ENCODE measurements at places on chromosomes 5 and 9. TPM values are rescaled to one million over a fixed set of nuclear protein-coding genes. Genes with fewer than 3 reads are reported as not detected.

DNA sequence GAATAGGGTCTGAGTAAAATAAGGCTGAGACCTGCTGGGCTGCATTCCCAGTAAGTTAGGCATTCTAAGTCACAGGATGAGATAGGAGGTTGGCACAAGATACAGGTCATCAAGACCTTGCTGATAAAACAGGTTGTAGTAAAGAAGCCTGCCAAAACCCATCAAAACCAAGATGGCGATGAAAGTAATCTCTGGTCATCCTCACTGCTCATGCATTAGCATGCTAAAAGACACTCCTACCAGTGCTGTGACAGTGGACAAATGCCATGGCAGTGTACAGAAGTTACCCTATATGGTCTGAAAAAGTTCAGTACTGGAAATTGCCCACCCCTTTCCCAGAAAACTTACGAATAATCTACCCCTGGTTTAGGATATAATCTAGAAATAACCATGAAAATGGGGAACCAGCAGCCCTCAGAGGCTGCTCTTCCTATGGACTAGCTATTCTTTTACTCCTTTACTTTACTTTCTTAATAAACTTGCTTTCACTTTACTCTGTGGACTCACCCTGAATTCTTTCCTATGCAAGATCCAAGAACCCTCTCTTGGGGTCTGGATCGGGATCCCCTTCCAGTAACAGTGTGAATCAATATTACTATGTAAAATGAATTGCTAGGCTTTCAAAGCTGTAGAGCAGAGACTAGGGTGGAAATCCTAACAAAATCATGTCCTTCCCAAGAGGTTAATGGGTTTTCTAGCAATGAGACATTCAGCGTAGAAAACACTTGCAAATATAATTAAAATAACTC, 257.8 kb downstream of the KIAA0825 start:
- no peak overlapping the region for H3K27ac ChIP-seq
- no peaks in the 10 kb centered on the region for H3K36me3 ChIP-seq
- no peaks in the 10 kb centered on the region for H3K27me3 ChIP-seq
- H3K4me1 ChIP-seq = no peaks in the 10 kb centered on the region
- DNase-seq = no peak

GRCh38 chr9:127366594-127366993, 30.4 kb upstream of the SLC2A8 start:
- H3K27me3 ChIP-seq = peaks cover 21% of the 10 kb centered on the region
- no peaks in the 10 kb centered on the region for H3K36me3 ChIP-seq
- no peak overlapping the region for H3K4me3 ChIP-seq
- H3K4me1 ChIP-seq = no peaks in the 10 kb centered on the region
- H3K27ac ChIP-seq = no peak overlapping the region

DNA sequence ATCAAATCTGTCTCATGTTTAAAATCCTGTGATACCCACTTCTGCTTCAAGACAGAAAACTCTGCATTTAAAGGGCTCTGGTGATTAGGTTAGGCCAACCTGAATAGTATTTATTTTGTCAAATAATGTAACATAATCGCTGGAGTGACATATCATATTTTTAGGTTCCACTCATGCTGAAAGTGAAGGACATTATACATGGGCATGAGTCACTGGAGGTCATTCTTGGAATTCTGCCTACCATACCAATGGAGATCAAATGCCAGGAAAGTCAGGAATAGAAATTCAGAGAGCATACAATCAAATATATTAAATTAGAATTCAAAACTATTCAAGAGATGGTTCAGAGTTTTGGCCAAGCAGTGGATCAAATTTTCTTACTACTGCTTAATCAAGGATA, 97.1 kb upstream of the PRSS3 start:
- no peak for DNase-seq
- H3K27ac ChIP-seq = no peak overlapping the region
- H3K4me1 ChIP-seq = no peaks in the 10 kb centered on the region
- peaks cover 47% of the 10 kb centered on the region for H3K27me3 ChIP-seq
- no peaks in the 10 kb centered on the region for H3K36me3 ChIP-seq
- H3K4me3 ChIP-seq = no peak overlapping the region

DNA sequence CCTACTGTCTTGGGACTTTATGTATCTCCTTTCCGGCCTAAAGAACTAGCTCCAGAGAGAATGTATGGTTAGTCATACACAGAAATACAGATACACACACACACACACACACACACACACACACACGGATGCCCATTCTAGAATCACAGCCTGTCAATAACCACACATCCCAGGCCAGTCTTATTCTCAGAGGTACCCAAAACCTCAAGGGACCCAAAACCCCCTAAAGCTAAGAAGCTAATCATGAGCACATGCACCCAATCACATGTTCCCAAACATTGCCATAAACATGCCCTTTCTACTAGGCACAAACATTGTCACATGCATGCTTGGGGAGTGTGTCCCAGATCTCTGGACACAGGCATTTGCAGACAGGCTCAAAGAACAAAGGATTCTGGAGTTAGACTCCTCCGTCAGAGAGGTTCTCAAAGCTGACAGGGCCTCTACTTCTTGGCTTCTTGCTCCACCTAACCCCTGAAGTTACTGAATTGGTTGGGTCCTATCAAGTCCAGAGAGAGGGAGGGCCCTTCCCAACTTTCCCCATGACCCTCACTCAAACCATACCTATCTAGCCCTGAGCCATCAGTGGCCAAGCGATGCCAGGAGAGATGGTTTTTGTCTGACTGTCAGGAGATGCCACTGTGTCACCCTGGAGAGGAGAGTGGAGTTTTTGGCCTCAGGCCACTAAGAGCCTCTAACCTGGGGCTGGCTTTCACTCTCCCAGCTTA, 78.7 kb downstream of the NRG2 start:
- H3K4me1 ChIP-seq = no peaks in the 10 kb centered on the region
- no peak for DNase-seq
- peaks cover 48% of the 10 kb centered on the region for H3K27me3 ChIP-seq
- H3K36me3 ChIP-seq = no peaks in the 10 kb centered on the region
- no peak overlapping the region for H3K27ac ChIP-seq

GRCh38 chr5:119631660-119632059, 2.3 kb downstream of the FAM170A start:
- no peak overlapping the region for H3K27ac ChIP-seq
- H3K4me3 ChIP-seq = no peak overlapping the region
- no peaks in the 10 kb centered on the region for H3K36me3 ChIP-seq

GRCh38 chr5:569868-570361, 42.2 kb upstream of the CEP72 start:
- peaks cover 6% of the 10 kb centered on the region for H3K4me1 ChIP-seq
- H3K27me3 ChIP-seq = peaks cover 34% of the 10 kb centered on the region
- peaks cover 4% of the 10 kb centered on the region for H3K36me3 ChIP-seq
- DNase-seq = no peak

- no peak overlapping the region for H3K27ac ChIP-seq
- DNase-seq = no peak
Measured at GRCh38 chr5:168842571-168843205, 263.5 kb upstream of the PANK3 start.

- H3K4me1 ChIP-seq = no peaks in the 10 kb centered on the region
- peaks cover 5% of the 10 kb centered on the region for H3K27me3 ChIP-seq
- DNase-seq = no peak
- no peaks in the 10 kb centered on the region for H3K36me3 ChIP-seq
- no peak overlapping the region for H3K4me3 ChIP-seq
Measured at GRCh38 chr9:127140842-127141675, 18.6 kb upstream of the ANGPTL2 start.

DNA sequence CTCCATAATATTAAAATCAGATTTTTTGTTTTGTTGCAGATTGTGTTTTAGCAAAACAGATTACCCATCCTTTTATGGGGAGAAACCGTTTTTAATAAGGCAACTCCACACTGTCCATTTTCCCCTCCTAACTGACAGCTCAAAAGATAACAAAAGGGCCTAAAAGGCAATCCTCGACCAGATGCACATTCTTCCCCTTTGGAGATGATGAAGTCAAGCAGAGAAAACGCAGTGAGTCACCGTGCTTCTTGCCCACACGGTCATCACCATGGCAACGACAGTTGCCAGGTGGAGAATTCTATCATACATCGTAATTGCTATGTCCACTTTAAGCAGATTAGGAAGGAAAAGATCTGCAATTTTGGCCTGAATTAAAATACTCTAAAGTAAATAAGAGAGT, 96.4 kb downstream of the DIRAS2 start:
- H3K4me1 ChIP-seq = no peaks in the 10 kb centered on the region
- H3K36me3 ChIP-seq = no peaks in the 10 kb centered on the region
- H3K27ac ChIP-seq = no peak overlapping the region
- peak; percentile 28 for DNase-seq
- H3K27me3 ChIP-seq = no peaks in the 10 kb centered on the region

- no peak for DNase-seq
- peaks cover 8% of the 10 kb centered on the region for H3K4me1 ChIP-seq
- H3K36me3 ChIP-seq = peaks cover 16% of the 10 kb centered on the region
- no peak overlapping the region for H3K4me3 ChIP-seq
- H3K27ac ChIP-seq = no peak overlapping the region
Measured at GRCh38 chr5:37730896-37731455, 108.9 kb downstream of the GDNF start.

DNA sequence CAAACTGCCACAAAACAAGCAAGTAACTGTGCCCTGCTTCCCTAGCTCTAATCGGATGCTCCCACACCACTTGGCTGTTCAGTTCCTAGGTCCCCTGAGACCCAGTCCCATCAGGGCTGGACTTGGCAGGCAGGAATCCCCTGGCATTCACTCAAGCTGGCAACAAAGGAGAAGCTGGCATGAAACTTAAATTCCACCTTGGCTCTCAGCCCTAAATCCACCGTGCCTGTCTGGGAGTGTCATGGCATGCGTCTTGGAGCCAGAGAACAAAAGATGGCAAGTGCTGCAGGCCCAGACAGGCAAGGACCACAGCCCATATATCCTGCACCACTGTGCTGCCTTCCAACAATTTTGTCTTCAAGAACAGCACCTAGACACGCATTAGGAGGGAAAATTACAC, 38.2 kb downstream of the ETF1 start:
- H3K27ac ChIP-seq = peak overlapping the region; percentile 34
- peaks cover 9% of the 10 kb centered on the region for H3K27me3 ChIP-seq

DNA sequence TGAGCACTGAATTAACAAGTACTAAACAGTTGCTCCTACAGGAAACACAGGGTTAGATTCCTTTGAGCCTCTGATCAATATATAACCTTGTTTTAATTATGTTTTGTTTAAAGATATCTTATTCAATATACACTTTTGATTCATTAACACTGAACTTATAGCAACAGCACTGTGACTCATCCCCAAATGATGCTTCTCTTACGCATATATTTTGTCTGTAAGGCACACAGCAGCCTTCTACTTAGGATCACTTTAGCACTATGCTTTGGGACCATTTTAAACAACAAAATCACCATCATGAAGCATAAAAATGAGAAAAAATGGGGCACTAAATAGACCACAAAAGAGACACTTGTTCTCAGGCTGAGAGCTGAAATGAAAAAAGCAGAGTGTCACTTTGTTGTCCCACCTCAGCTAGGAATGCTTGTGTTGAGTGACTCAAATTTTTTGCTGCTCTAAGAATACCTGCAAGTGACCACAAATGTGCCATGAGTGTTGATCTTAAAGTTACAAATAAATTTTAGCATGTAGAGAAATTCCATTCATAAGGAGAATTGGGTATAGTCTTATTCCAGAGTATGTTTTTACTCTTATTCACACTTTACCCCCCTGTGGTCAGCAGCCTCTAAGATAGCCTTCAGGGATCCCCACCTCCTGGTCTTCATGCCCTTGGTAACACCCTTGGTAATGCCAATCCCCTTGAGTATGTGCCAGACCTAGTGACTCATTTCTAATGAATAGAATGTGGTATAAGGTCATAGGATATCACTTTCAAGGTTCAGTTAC, 252.7 kb upstream of the IL12B start:
- H3K4me1 ChIP-seq = peaks cover 9% of the 10 kb centered on the region
- H3K36me3 ChIP-seq = no peaks in the 10 kb centered on the region
- no peak overlapping the region for H3K27ac ChIP-seq
- no peak overlapping the region for H3K4me3 ChIP-seq
- H3K27me3 ChIP-seq = peaks cover 14% of the 10 kb centered on the region

GRCh38 chr5:176817369-176817840, 7.0 kb downstream of the UNC5A start:
- DNase-seq = no peak
- peaks cover 64% of the 10 kb centered on the region for H3K27me3 ChIP-seq
- no peaks in the 10 kb centered on the region for H3K36me3 ChIP-seq

- peaks cover 1% of the 10 kb centered on the region for H3K27me3 ChIP-seq
- H3K27ac ChIP-seq = no peak overlapping the region
- peaks cover 4% of the 10 kb centered on the region for H3K36me3 ChIP-seq
- peaks cover 19% of the 10 kb centered on the region for H3K4me1 ChIP-seq
- DNase-seq = no peak
Measured at GRCh38 chr9:88678431-88678830, 143.5 kb downstream of the NXNL2 start.

- no peak overlapping the region for H3K4me3 ChIP-seq
- H3K36me3 ChIP-seq = peaks cover 37% of the 10 kb centered on the region
- peak overlapping the region; percentile 77 for H3K27ac ChIP-seq
- no peak for DNase-seq
- H3K4me1 ChIP-seq = peaks cover 52% of the 10 kb centered on the region
Measured at GRCh38 chr5:64971990-64972389, 203.3 kb downstream of the CWC27 start.

DNA sequence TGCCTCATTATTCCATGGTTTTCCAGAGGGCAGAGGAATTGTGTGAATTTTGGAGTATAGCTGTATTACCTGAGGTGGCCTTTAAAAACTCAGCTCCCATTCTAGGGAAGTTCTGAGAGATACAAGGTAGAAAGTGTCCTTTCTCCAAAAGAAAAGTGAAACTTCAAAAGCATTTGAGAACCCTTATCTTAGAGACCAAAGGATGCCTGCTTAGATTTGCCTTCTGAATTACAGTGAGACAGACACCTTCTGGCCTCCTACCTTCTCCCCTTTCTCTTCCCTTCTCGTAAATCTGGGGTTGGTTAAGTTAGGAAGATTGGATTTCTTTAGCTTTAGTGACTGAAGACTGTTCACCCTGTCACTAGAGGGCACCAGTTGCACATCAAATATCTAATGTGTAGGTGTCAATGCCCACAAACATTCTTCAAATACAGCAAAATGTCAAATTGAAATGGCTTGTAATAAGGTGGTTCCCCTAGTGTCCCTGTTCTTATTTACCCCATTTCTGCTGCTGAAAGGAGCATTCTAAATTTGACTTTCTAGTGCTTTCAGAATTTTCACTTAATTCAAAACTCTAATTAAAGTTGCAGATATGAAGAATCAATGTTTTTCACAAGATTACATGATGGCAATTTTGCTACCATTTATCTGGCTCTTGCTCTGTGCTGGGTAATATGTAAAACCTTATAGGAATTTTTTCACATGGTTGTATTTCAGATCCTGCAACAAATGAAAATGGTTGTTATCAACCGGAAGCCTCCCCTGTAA, 46.7 kb downstream of the PRRC1 start:
- 0 out of 2 replicates have a peak, but pooled peaks cover 1% of the 10 kb centered on the region for H3K36me3 ChIP-seq
- no peak overlapping the region for H3K27ac ChIP-seq
- peaks cover 16% of the 10 kb centered on the region for H3K27me3 ChIP-seq
- no peak overlapping the region for H3K4me3 ChIP-seq

- peaks cover 16% of the 10 kb centered on the region for H3K36me3 ChIP-seq
- peak overlapping the region; percentile 78 for H3K27ac ChIP-seq
- H3K4me1 ChIP-seq = peaks cover 58% of the 10 kb centered on the region
- no peaks in the 10 kb centered on the region for H3K27me3 ChIP-seq
- no peak for DNase-seq
Measured at GRCh38 chr9:106886111-106887046, 23.4 kb downstream of the ZNF462 start.

Gene SARDH
- 0.31 TPM for total RNA-seq

Gene WDR38
- total RNA-seq = not detected

Gene SNX18
- total RNA-seq = 33.6 TPM

Gene HNRNPK
- total RNA-seq = 671 TPM

Gene PCDHB14
- total RNA-seq = 2.1 TPM

Gene CBY3
- not detected for total RNA-seq

Gene NXNL2
- total RNA-seq = 8.8 TPM

Gene OR2K2
- total RNA-seq = not detected

Gene GPR150
- 0.25 TPM for total RNA-seq

Gene SGCD
- total RNA-seq = 4.7 TPM

Gene ETF1
- total RNA-seq = 153 TPM

Gene IL13
- not detected for total RNA-seq

All from HFFc6 (cell line).